Progenitor cell of endocrine pancreas (in vitro differentiated cells): ENCODE measurements at places on chromosomes 16 and 17. TPM values are rescaled to one million over a fixed set of nuclear protein-coding genes. Genes with fewer than 3 reads are reported as not detected.
A peak's percentile ranks its signal among the peaks of the same experiment; 100 is the strongest.

The TEKT5 gene
- 0.29 and 0.58 TPM in 2 replicates for total RNA-seq

The SPATA22 gene
- not detected in 2 replicates for total RNA-seq

GRCh38 chr17:77492446-77493237, 351.9 kb downstream of the SEC14L1 start:
- no peak overlapping the region for H3K4me3 ChIP-seq
- no peak for DNase-seq
- H3K27ac ChIP-seq, result no peak overlapping the region
- H3K36me3 ChIP-seq, result peaks cover 3% of the 10 kb centered on the region

The CA7 gene
- total RNA-seq, result not detected in 2 replicates

GRCh38 chr17:970364-970763, 9.2 kb downstream of the NXN start:
- H3K27me3 ChIP-seq, result no peaks in the 10 kb centered on the region
- H3K27ac ChIP-seq, result peak overlapping the region; percentile 86
- H3K4me1 ChIP-seq, result peaks cover 33% of the 10 kb centered on the region
- no peak for DNase-seq
- no peak overlapping the region for H3K4me3 ChIP-seq

DNA sequence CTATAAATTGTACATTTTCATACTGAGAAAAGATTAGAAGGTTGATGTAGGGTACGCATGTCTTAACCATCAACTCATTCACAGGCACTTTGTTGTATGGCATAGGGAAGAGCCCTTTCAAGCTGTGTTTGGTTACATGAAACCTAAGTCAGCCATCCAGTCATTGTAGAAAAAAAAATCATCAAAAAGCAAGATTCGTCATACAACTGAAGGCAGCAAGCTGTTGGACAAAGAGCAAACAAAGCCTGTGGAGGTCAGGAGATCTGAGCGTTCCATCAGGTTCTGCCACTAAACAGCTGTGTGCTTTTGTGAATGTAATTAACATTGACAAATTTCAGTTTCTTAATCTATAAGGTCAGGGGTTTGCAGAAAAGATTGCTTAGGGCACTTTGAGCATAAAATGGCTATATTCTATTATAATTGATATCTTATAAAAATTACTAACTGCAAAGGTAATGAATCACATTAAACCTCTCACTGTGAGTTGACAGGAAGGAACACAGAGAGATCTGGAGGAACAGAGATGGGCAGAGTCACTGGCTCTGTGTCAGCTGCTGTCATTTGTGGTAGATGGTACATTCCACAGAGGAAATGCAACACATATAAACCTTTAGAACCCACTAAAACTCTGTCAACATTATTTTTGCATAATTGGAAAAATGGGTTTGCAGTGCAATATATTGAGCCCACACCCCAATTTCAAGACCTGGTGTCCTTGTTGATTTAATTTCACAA, 66.3 kb upstream of the MYOCD start:
- no peaks in the 10 kb centered on the region for H3K36me3 ChIP-seq
- no peak overlapping the region for H3K4me3 ChIP-seq
- H3K27me3 ChIP-seq, result no peaks in the 10 kb centered on the region
- DNase-seq, result no peak
- H3K27ac ChIP-seq, result no peak overlapping the region

- no peak for DNase-seq
- H3K27me3 ChIP-seq, result no peaks in the 10 kb centered on the region
- peaks cover 12% of the 10 kb centered on the region for H3K36me3 ChIP-seq
- H3K4me3 ChIP-seq, result no peak overlapping the region
- H3K27ac ChIP-seq, result no peak overlapping the region
- H3K4me1 ChIP-seq, result peaks cover 12% of the 10 kb centered on the region
Observed at GRCh38 chr17:59765038-59765437, 57.6 kb downstream of the VMP1 start.

GRCh38 chr16:11340710-11341109, 4.5 kb upstream of the RMI2 start:
- no peaks in the 10 kb centered on the region for H3K27me3 ChIP-seq
- DNase-seq, result no peak
- no peak overlapping the region for H3K27ac ChIP-seq
- H3K4me1 ChIP-seq, result peaks cover 4% of the 10 kb centered on the region
- H3K4me3 ChIP-seq, result no peak overlapping the region

DNA sequence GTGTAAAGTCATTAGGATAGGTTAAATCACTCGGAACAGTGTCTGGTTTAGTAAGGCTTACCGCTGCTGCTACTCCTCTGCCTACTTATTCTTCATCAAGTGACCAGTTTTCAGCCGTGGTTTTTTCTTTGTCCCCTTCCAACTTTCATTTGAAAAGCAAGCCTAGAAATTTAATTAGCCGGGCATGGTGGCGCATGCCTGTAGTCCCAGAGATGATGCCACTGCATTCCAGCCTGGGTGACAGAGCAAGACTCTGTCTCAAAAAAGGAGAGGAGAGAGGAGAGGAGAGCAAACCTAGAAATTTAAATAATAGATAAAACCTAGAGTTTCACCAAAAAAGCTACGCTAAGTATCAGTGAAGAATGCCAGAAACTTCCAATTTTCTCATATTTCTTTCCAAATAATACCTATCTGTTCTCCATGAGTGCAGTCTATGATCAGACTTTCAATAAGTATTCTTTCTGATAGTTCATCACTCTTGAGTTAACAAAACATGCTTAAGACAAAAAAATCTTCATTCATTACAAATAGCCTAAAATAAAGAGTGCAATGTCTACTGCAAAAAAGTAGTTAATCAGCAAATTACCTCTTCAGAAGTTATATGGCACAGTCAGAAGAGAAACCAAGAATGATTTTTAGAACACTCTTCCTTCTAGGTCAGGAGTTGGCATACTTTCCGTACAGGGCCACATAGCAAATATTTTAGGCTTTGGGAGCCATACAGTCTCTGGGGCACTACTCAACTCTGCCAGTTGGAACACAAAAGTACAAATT, 15.1 kb downstream of the ANKFY1 start:
- H3K27me3 ChIP-seq, result no peaks in the 10 kb centered on the region
- no peak overlapping the region for H3K4me3 ChIP-seq
- no peak for DNase-seq
- H3K36me3 ChIP-seq, result peaks cover 1% of the 10 kb centered on the region
- H3K27ac ChIP-seq, result peak overlapping the region; percentile 90

The CHRNE gene
- 0.31 and 0.36 TPM in 2 replicates for total RNA-seq

- H3K27ac ChIP-seq, result no peak overlapping the region
- DNase-seq, result no peak
- no peaks in the 10 kb centered on the region for H3K36me3 ChIP-seq
- peak overlapping the region; percentile 54 for H3K4me3 ChIP-seq
Observed at GRCh38 chr16:55656691-55657092, 904 bp downstream of the SLC6A2 start.

DNA sequence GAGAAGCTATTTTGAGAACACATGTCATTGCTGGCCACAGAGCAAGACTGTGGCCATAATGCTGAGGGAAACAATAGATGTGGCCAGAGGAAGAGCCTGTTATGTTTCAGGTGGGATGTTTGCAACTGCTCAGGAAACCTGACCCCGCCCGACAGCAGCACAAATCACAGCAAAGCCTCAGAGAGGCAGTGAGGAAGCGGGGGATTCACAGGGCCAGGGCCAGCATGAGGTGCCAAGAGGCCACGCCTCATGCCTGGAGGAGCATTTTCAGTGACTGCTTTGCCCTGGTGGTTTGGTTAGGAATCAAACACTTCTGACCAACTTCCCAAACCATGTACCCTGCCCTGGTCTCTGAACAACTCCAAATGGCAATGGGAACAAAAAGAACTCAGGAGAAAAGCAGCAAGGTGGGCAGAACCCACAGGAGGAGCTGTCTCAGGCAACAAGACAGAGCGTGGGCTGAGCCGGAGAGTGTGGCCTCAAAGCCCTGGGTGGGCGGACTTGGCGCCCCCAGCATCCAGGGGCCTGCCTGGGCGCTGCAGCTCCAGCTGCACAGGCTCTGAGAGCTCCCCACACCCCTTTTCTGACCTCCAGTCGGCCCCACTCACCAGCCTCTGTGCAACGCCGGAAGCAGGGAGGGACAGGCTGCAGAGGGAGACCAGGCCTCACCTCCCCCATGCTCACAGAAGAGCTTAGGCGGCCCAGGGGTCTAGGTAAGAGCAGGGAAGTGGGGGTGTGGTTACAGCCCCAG, 20.6 kb downstream of the HIC1 start:
- no peaks in the 10 kb centered on the region for H3K27me3 ChIP-seq
- DNase-seq, result no peak
- H3K4me1 ChIP-seq, result no peaks in the 10 kb centered on the region

DNA sequence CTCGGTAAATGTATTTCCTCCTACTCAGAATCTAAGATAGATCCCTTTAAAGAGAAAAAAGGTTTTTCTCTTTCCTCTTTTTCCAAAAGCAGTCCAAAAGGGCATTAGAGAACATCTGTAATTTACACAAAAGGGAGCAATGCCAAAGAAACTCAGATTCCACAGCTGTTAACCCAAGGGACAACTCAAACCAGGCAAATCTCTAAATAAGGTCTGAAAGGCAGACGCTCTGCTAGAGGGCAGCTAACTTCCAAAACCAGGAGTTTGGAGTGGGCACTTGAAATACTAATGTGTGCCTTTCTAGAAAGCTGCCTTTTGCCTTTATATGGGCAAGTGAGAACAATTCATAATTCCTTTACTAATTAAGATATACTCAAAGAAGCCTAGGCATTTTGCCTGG, 435.7 kb downstream of the ZFHX3 start:
- DNase-seq, result no peak
- H3K27ac ChIP-seq, result no peak overlapping the region
- no peak overlapping the region for H3K4me3 ChIP-seq
- no peaks in the 10 kb centered on the region for H3K4me1 ChIP-seq
- peaks cover 2% of the 10 kb centered on the region for H3K36me3 ChIP-seq

DNA sequence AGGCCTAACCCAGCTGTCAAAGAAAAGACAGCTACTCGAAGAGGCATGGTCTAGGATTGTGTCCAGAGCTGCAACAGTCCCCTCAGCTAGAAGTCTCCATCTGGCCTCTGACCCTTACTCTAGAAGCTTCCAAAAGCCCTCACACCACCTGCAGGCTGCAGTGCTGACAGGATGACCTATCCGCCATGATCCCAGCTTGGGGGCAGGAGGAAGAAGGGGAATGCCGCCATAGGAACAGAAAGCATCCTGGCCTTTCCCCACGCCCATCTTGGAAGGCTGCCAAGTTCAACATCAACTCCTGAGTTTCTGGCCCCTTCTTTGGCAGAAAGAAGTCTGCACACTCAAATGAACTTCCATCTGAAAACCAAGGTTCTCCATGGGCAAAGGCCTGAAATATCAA, 3.1 kb upstream of the KRT36 start:
- H3K27me3 ChIP-seq, result peaks cover 29% of the 10 kb centered on the region
- H3K36me3 ChIP-seq, result no peaks in the 10 kb centered on the region
- no peak overlapping the region for H3K4me3 ChIP-seq
- no peak for DNase-seq

DNA sequence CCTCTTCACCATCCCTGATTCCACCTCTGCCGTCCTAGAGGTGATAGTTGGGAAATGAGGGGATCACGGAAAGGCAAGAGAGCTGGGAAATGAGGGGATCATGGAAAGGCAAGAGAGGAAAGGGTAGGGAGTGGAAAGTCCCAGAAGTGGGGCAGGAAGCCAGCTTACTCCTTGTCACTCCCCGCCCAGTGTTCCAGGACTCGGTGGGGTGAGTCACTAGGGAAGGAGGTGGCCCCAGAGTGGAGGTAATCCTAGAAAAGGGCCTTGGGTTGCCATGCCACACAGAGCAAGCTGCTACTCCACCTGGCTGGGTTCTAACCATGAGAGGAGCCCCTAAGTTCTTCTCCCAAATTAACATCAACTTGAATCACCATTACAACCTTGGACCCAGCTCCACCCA, 14.8 kb downstream of the ALOXE3 start:
- no peak overlapping the region for H3K4me3 ChIP-seq
- H3K4me1 ChIP-seq, result no peaks in the 10 kb centered on the region
- peaks cover 49% of the 10 kb centered on the region for H3K27me3 ChIP-seq
- DNase-seq, result no peak
- no peaks in the 10 kb centered on the region for H3K36me3 ChIP-seq

DNA sequence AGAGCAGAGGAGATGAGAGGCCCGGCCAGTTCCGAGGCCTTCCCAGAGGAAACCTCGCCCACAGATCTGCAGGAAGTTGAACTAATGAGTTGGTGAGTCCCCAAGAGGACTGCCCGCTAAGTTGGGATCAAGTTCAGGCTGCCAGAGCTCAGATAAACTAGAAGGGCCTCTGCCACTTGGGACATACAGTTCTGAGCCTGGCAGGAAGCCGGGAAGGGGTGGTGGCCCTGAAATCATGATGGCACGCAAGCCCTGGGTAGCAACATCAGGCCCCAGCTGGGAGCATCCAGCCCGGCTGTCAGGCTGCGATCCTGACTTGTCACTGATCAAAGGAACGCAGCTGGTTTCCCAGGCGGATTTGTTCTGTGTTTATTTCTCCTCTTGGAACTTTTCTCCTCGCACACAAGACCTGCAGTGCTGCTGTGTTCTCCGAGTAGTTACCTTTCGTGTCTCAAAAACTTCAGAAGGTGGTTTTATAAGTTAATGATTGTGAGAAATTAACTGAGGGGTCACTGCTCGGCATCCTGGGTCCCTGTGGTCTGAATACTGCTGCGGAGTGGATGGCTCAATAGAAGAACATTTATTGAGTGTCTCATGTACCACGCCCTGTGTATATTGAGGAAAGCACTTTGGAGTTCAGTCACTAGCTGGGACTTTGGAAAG, 8.0 kb upstream of the WFDC1 start:
- H3K36me3 ChIP-seq, result no peaks in the 10 kb centered on the region
- no peak overlapping the region for H3K4me3 ChIP-seq
- peaks cover 2% of the 10 kb centered on the region for H3K4me1 ChIP-seq
- peaks cover 30% of the 10 kb centered on the region for H3K27me3 ChIP-seq
- no peak overlapping the region for H3K27ac ChIP-seq
- DNase-seq, result no peak

- peak overlapping the region; percentile 96 for H3K27ac ChIP-seq
- H3K36me3 ChIP-seq, result no peaks in the 10 kb centered on the region
- no peak for DNase-seq
- no peaks in the 10 kb centered on the region for H3K27me3 ChIP-seq
Observed at GRCh38 chr16:88812513-88813268, 963 bp upstream of the APRT start.

The KRTAP9-2 gene
- total RNA-seq, result not detected in 2 replicates

GRCh38 chr16:70156207-70156978, 17.2 kb upstream of the CLEC18C start:
- H3K27ac ChIP-seq, result no peak overlapping the region
- no peaks in the 10 kb centered on the region for H3K27me3 ChIP-seq
- no peak for DNase-seq
- H3K4me1 ChIP-seq, result no peaks in the 10 kb centered on the region
- H3K36me3 ChIP-seq, result peaks cover 21% of the 10 kb centered on the region

- DNase-seq, result no peak
- H3K4me1 ChIP-seq, result peaks cover 4% of the 10 kb centered on the region
- no peaks in the 10 kb centered on the region for H3K36me3 ChIP-seq
Observed at GRCh38 chr17:49157784-49158183, 25.2 kb downstream of the B4GALNT2 start.

- H3K27ac ChIP-seq, result no peak overlapping the region
- DNase-seq, result no peak
- H3K36me3 ChIP-seq, result no peaks in the 10 kb centered on the region
- H3K4me3 ChIP-seq, result no peak overlapping the region
Observed at GRCh38 chr17:7647018-7647417, 3.7 kb upstream of the ATP1B2 start.
